NCI-H2227 treated with DMSO at 0.1 percent for 48 hours (cell line): ENCODE measurements at places on chromosomes 12 and 14.

DNA sequence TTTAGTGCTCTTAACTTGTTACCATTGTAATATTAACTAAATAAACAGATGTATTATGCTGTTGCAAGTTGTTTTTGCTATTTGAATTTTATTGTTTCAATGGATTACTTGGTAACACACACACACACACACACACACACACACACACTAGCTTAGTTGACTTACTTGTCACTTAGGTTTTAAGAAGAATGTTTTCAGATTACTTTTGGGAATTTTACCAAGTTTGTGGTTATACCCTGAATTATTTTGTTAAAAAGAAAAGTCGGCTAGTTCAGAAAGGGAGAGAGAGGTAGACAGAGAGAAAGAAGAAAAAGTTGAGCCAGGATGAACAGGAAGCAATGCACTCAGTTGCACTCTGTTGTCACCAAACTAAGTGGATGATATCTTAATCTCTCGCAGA lies 5.3 kb downstream of the SSTR1 start:
- no peak for DNase-seq

GRCh38 chr14:105209091-105209490 lies 28.0 kb upstream of the NUDT14 start:
- DNase-seq: no peak

DNA sequence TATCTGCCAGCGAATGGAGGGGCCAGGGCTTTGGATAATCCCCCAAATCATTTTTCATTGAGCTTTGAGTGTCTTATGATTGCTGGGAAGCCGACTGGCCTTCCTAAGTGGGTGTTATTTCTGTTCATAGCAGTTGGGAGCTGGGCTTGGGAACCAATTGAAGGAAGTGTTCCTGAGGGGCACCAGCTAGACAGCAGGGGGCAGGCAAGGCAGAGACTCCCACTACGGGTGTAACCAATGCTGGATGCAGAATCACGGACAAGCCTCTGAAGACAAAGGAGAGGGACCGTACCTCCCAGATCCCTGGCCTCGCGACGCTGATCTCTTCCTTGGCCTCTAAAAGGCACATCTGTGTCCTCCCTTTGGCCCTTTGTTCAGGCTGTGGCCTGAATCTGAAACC lies 149.0 kb upstream of the PRMT8 start:
- DNase-seq: peak; percentile 48

DNA sequence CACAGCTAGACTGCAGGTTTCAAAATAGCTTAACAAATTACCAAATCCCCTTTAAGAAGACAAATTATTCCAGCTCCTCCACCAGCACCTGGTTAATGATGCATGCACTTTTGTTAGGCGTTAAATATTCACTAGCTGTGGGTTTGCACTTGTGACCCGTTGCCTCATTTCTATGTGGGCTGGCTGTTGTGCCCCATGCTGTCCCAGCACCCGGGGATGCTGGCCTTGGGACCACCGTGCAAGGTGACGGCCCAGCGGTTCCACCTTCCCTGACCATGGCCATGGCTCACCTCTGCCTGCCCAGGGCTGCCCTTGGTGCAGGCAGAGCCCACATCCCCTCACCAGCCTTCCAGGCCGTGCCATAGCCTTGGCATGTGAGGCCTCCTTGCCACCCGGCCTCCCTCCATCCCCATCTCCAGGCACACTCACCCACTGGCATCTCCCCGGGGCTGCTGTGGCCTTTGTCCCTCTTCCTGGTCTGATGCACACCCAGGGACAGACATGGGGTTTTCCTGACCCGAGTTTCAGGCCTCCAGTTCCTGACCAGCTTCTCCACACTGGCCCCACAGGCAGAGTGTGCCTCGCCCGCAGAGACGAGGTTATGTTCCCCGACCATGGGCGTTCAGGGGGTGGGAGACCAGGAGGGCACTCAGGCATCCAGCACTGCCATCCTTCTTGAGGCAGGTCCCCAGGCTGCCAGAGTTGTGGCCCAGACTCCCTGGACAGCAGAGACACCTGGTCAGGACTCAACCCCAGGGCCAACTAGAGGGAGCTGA lies 20.3 kb upstream of the C14orf180 start:
- DNase-seq: no peak

GRCh38 chr12:49228653-49229052 lies 36.2 kb upstream of the TUBA1C start:
- DNase-seq: no peak

DNA sequence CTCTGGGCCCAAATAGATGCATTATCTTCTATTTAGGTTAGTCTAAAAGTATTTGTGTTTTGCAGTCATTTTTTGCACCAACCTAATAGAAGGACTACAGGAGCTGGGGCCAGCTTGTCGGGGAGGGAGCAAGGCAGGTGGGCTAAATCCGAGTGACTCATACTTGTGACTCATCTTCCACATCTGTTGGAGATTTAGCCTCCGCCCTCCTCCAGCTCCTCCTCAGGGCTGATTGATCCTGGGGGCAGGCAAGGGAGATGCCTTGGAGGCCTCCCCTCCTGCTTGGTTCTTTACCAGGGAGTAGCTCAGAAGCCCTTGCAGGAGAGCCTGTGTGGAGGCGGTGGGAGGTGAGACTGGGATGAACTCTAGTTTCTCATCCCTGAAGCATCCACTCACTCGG lies 27.9 kb downstream of the RHOF start:
- DNase-seq: no peak

GRCh38 chr14:57871459-57872080 lies 5.7 kb upstream of the SLC35F4 start:
- no peak for DNase-seq

DNA sequence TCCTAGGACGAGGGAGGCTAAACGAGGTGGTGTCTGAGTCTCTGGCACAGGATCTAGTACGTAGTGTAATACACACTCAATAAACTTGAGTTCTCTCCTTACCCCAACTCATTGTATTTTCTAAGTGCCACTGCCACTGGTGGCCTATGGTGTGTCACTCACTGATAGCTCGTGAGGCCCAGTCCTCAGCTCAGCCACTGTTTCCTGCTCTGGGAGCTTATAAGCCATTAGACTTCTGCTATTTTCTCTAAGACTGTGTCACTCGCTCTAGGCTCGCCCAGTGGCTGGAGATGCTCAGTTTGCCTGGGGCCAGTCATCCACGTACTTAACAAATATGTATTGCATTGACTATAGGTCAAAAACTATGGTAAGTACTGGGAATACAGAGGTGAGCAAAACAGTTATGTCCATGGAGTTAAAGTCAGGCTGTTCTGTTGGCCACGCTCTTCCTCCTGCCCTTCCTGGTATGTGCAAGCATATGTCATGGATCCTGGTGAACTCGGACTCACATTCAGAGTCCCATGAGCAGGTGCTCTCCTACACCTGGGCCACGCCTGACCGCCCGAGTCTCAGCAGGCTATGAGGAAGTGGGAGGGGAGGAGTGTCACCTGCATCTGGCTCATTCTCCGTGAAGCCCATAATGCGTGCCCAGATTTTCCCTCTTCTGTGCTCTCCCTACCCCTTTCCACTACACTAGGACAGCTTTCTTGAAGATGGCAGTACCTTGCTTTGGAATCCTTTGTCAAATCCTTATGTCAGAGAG lies 41.6 kb downstream of the DEGS2 start:
- no peak for DNase-seq

DNA sequence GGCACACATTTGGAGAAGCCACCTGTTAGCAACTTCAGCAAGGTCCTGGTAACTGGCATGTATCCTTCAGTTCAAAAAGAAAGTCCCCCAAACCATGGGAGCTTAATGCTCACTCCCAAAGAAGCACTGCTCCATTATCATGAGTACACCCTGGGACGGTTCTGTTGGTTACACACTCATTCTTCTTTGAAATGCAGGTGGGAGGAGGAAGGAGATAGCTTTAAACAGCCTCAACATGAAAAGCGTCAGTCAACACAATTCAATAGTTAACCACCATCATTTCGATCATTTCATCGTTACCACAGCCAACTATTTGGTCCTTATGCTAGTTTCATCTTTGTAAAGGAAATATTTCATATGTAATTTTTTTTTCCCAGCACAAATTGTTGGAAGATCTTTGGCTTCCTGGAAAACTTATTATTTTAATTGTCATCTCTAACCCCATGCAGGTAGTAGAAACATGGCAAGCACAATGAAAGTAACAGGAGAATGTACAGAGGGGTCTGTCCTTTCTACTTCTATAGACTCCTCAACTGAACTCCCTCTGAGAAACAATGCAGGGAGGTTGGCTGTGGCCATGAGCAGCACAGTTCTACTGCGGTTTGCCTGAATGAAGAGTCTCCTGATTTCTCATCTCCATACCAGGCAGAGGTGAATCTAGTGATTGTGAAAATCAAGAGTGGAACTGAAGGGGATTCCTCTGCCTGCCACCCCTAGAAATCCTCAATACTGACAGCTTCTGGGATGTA lies 196.4 kb upstream of the FOXN3 start:
- DNase-seq: no peak

DNA sequence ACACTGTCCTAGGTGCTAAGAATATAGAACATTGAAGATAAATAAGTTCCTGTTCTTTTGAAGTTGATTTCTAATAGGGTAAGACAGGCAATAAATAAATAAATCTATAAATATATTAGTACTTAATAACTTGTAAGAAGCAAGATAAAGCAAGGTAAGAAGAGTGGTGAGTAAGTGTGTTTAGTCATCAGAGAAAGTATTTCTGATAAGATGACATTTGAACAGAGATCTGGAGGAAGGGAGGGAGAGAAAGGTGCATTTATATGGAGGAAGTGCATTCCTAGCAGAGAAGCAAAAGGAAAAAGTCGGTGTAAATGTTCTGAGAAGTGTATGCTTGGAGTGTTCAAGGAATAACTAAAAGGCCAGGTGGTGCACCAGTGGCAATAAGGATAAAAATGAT lies 184.4 kb upstream of the GRIP1 start:
- DNase-seq: no peak

DNA sequence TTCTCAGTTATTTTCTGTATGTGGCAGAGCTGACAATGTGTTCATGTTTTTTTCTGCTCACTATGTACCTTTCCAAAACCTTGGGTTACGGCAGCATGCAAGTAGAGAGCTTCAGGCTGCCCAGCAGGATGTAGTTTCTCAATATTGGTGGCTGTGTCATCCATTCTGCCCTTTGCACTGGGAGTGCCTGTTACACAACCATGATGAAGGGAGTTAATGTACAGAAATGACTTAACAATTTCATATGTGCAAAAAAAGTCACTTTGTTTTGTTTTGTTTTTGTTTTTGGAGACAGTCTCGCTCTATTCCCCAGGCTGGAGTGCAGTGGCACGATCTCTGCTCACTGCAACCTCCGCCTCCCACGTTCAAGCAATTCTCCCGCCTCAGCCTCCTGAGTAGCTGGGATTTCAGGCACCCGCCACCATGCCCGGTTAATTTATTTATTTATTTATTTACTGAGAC lies 6.1 kb upstream of the CNIH1 start:
- DNase-seq: no peak
